ENCODE measurements at places on chromosomes 2 and 18.

- no peak for DNase-seq
Observed at GRCh38 chr2:73253400-73253799, 19.3 kb downstream of the CCT7 start.

GRCh38 chr2:69306393-69306821 lies 80.6 kb downstream of the GFPT1 start:
- no peak for DNase-seq

DNA sequence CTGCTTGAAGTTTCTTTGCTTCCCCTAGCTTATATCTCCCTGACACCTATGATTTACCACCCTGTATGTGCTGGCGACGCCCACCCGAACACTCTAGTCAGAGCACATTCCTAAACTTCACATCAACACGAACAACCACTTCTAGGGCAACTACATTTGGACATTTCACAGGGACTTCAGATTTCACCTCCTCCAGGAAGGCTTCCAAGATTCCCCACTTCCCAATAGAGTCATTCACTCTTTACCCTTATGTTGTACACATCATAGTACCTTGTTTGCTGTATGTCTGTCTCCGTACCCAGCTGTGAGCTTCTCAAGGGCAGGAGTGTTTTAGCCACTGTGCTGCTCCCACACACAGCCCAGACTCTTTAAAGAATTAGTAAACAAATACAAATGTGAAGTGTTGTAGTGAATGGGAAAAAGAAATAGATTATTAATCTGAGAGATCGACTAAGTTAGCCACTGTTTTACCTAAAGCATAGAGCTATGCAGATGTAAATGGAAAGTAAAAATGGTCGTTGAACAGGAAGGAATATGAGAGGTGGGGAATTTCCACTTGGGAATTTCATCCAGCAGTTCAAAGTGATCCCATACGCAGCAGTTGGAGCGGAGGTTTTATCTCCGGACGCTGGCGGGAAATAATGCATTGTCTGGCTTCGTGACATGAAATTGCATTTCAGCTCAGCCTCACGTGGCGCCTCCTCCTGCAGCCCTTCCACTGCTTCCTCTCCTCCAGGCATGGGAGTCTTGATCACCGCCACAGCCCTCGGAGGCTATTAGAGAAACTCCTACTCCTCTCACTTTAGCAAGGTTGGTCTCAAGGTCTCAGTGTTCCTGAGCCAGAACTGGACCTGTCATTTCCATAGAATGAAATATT lies 233.4 kb upstream of the COPS8 start:
- no peak for DNase-seq

DNA sequence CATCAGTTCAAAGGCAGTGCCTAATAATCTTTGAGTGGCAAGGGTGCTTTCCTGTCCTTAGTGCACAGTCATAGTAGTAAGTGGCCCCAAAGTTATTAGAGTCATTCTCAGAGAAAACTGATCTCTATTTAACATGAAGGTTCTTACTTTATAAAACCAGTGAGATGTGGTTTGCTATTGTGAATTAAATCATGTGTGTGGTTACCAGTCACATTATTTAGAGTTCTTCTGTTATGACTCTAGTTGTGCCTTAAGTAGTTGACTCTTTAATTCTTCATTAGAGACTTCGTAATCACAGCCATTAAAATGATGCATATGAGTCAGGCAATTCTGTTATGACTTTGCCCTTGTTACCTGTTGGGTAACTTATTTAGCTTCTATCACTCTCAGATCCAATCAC lies 1392.9 kb upstream of the ACVR2A start:
- no peak for DNase-seq

GRCh38 chr2:58416696-58417095 lies 175.6 kb upstream of the FANCL start:
- no peak for DNase-seq

DNA sequence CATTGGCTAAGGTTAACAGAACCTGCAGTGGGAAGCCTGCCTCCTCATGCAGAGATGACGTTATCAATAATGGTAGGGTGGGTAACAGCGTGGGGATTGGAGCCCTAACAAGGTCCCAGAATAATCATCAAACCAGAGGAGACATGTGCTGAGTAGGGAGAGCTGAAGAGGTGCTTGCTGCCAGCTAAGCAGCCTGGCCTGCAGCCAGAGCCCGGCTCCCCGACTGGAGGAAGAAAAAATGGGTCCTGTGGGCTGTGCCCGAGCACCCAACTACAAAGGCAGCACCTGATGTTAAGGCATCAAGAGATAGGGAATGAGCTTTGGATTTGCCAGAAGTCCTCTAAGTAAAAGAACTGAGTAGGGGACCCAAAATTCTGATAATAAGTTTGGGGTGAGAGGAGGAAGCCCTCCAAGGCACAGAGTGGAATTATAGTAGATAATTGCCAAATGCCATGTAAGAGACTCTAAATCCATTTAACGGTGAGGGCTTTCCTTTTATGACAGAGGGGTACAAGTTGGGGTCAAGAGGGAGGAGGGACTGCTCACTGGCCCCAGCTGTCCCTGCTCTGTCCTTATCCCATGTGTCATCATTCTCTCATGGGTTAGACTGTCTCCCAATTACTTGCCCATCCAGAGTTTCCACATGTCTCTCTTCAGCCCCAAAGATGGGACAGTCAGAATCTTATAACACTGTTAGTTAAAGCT lies 156.1 kb downstream of the ANTXR1 start:
- DNase-seq: no peak

GRCh38 chr2:174327841-174328113 lies 7.0 kb upstream of the SP9 start:
- no peak for DNase-seq

DNA sequence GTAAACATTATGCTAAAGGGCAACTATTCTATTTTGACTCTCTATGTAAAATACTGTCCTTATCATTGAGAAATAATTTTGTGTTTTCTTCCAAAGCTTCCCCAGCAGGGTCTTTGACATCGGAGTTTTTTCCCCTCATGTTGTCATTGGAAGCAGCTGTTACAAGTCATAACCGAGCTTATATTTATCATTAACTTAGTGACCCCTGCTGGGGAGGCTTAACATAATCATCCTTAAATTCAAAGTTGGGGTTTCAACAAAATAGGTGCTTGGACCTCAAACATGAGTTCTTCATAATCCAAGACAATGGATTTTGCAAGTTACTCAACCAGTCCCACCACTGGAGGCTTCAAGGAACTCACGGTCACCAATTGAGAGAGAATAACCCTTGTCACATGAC lies 330.9 kb downstream of the DCC start:
- peak; percentile 63 for DNase-seq

GRCh38 chr18:59769129-59769865 lies 72.1 kb upstream of the CCBE1 start:
- no peak for DNase-seq

GRCh38 chr2:235921508-235922191 lies 246.5 kb downstream of the GBX2 start:
- peak; percentile 24 for DNase-seq

DNA sequence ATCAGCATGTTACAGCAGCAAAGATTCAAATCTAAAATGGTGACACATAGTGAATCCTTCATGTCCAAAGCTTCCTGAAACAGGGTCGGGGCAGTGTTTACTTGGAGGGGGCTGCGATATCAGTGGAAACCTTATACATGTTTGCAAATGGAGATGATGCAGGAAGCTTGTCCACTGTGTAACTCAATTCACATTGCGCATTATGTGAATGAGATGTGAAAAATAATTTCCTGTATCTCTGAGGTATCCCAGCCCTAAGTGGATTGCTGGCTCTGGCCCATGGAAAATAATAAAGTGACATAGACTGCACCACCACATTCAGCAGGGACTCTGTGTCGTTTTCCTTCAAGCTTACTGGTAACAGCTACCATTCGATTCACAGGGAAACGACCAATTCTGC lies 505.5 kb downstream of the GALR1 start:
- no peak for DNase-seq

DNA sequence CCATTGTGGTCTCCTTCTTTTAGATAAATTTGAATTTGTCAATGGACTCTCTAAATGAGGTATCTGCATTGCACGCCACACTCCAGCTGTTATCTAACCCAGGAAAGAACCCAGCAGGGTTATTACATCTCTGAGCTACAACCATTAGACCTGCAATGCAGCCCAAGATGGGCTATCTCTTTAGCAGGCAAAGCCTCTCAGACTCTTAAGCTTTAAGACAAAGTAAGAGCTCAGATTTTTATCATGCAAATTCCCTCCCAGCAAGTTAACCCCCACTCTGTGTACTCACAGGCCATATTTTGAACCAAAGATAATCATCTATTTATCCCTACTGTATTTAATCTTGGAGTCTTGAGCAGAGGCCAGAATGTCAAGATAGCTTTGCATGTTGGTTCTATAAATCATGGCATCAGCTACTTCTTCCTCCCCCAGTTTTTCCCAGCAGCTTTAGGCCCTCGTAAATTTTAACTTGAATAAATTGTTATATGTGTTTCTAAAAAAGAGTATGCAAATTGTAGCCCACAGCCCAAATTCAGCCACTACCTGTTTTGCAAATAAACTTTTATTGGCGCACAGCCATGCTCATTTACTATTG lies 273.7 kb upstream of the PKDCC start:
- no peak for DNase-seq

- peak; percentile 61 for DNase-seq
Observed at GRCh38 chr18:24704946-24705630, 244.7 kb downstream of the HRH4 start.

DNA sequence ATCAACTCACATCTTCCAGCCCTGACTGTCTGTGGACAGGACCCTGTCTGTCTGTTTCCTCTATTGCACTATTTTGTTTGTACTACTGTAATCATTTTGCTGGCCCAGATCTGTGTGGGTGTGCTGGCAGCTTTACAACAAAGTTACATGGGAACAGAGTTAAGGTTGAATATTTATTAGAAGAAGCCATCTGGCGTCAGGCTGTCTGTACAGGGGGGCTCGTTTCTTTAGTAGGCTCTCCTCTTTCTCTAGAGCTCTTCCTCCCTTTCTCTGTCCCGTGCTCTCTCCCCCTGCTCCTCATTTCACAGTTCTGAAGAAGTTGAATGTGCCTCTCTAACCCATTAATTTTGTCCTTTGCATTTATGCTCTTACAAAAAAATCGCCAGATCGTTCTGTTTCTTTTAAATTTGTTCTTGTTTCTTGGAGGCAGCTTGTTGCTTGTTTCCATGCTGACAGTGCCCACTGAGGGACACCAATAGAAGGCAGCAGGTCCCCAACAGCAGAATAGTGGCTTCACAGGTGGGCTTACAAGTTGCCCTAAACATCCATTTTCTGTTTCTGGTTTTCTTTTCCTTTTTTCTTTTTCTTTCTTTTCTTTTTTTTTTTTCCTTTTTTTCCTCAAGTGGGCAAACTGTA lies 315.2 kb upstream of the ZEB2 start:
- DNase-seq: peak; percentile 35

DNA sequence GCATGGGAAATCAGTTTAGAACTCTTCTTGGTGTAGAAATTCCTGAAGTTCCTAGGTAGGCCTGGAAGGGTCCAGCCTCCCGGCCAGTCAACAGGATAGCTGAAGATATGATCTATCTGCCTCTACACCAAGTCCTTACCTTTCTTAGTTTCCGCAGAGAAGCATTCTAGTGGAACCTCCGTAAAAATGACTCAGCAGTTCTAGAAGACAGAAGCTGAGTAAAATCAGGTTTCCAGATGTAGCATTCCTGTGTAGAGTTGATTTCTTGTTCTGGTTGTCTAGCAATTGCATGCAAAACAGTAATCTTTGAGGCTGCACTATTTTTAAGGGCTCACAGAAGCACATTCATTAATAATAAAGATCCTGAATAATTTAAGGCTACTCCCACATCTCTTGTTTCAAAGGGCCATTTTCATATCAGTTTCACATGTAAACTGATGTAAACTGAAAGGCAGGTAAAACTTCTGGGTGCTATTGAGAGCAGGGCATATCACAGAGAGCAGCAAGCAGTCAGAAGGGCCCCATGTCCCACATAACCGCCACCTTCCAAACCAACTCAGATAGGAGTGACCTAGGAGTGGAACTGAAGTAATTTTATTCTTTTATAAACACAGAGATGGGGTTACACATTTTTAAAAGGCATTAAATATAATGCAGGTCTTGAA lies 3.2 kb upstream of the DYTN start:
- DNase-seq: no peak

DNA sequence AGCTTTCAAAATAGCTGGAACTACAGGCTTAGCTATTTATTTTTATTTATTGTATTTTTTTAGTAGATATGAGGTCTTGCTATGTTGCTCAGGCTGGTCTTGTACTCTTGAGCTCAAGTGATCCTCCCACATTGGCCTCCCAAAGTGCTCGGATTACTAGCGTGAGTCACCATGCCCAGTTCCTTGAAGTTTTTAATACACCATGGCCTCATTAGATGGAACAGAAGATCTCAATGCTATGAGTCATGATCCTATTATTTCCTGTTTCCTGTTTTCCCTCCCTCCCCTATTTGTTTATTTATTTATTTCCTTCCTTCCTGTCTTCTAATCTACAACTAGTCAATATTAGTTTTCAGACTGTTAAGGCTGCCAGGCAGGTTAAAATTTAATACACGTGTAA lies 309.0 kb downstream of the CMPK2 start:
- no peak for DNase-seq

DNA sequence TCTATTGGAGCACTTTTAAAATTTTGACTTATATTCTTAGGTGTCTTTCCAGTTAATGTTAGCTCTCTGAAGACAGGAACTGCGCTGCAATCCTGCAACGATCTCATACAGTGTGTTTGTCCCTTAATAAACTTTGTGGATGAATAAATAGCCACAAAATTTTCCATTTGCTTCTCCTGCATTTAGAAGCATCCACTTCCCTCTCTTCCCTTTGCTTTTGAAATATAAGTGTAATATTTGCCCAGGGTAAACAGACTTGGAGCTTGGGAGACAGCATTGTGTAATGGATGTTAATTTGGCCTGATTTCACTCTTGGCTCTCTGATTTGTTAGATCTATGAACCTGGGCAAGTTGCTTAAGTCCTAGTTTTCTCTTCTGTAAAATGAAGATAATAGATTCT lies 58.2 kb upstream of the CD28 start:
- DNase-seq: no peak

DNA sequence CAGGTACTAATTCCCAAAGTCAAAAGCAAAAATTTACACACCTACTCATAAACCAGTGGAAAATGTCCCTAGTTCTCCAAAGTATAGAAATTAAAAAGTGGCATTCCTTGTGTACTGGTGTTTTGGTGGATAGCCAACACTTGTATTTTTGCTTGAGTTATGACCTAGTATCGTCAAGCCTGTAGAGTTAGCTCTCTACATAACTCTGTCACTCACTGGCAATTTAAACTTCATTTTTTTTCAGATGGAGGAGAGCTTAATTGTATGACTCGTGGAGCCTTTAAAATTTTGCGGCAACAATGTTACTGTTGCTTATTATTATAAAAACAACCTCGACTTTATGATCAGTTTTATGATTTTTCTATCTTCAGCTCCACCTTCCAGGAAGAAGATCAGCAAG lies 58.7 kb downstream of the ITGB6 start:
- DNase-seq: no peak

- DNase-seq: no peak
Observed at GRCh38 chr2:239674101-239674980, 273.5 kb upstream of the HDAC4 start.

GRCh38 chr2:148483665-148484064 lies 160.9 kb upstream of the EPC2 start:
- DNase-seq: no peak

GRCh38 chr2:128635361-128635900 lies 316.8 kb upstream of the HS6ST1 start:
- DNase-seq: no peak

All from NCI-H1694 treated with DMSO at 0.1 percent for 48 hours (cell line).